Lung microvascular endothelial cell (primary cell): ENCODE measurements at places on chromosomes 5 and 9. TPM values are rescaled to one million over a fixed set of nuclear protein-coding genes. Genes with fewer than 3 reads are reported as not detected.

DNA sequence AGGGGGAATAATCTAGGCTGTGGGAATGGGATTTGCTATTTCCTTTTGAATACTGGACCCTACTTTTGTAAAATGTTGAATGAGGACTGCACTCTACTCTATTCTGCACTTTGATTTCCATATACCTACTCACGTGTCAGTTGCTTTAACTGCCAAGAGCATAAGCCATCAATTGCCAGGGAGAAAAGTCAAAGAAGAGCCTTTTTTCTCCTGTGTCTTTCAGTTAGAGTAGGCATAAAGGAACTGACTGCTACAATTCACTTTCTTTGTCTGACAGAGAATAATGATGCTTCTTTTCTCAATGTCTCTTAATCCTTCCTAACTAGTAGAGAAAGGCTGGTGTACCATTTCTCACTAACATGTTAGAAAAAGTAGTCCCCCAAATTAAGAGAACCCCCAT lies 231.6 kb downstream of the ELAVL2 start:
- no peak for DNase-seq

The CXXC5 gene
- total RNA-seq = 20.7 and 39.1 TPM in 2 replicates

DNA sequence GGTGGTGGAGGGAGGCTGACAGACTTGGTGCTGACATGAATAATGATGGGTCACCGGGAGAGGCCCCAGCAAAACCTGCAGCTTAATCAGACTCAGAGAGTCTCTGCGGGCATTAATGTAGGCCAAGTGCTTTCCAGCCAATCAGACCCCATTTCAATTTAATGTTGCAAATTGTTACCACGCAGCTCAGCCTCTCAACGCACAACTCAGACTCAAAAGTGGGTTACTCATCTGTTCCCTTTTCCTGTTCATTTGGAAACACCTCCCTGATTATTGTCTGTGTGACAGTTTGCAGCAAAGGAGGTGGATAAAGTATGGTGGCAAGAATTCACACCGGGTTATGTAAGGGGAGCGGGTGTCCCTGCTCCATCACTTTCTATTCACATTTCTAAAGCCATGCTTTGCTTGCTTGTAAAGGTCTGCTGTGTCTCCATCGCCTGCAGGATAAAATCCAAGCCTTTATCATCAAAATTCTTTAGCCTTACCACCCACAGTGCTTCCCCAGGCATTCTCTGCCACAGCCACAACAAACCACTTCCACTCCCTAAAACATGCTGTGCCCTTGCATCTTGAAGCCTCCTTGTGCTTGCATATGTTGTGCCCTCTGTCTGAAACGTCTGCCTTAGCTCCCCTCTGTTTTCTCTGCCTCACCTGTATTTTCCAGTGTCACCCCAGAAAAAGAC lies 156.5 kb downstream of the ASTN2 start:
- no peak for DNase-seq

DNA sequence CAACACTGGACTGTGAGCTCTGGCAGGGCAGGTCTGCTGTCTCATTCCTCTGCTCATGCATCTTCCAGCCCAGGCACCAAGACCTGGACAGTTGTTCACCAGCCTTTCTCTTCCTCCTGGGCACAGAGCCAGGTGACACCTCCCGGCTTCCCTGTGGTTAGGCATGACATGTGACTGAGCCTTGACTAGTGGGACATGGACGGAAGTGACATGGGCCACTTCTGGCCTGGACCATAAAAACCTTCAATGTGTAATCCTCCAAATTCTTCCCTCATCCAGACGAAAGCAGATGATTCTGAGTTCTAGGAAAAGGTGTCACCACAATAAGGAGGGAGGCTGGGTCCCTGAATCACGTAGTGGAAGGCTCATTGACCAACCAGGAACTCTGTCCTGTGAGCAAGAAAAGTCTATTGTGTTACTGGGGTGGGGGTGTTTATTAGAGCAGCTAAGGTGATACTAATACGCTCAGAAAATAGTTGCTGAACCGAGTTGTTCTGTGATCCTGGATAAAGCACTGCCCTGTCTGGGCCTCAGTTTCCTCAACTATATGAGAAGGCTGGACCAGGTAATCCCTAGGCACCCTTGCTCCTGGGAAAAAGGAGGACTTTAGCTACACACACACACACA lies 26.6 kb upstream of the CRB2 start:
- DNase-seq = peak; percentile 14

- no peak for DNase-seq
These were observed 339.1 kb downstream of the SPATA31D1 start for GRCh38 chr9:82327641-82328040.

The ADGRV1 gene
- under 0.01 and 0.22 TPM in 2 replicates for total RNA-seq

The BSPRY gene
- not detected in 2 replicates for total RNA-seq

GRCh38 chr5:76787237-76787636 lies 31.6 kb upstream of the F2RL1 start:
- peak; percentile 82 for DNase-seq

The PCDHA1 gene
- under 0.01 TPM in 1 of 2 replicates, not detected in the other for total RNA-seq

GRCh38 chr5:136155078-136155477 lies 22.4 kb downstream of the SMAD5 start:
- DNase-seq = no peak

- DNase-seq = no peak
These were observed 23.6 kb upstream of the CDK5RAP2 start for GRCh38 chr9:120603591-120603990.

- no peak for DNase-seq
These were observed 172.3 kb upstream of the MVB12B start for GRCh38 chr9:126154182-126154827.
